Mesenteric fat pad (tissue), 1 donor: ENCODE measurements at places on chromosomes 1 and 21.

DNA sequence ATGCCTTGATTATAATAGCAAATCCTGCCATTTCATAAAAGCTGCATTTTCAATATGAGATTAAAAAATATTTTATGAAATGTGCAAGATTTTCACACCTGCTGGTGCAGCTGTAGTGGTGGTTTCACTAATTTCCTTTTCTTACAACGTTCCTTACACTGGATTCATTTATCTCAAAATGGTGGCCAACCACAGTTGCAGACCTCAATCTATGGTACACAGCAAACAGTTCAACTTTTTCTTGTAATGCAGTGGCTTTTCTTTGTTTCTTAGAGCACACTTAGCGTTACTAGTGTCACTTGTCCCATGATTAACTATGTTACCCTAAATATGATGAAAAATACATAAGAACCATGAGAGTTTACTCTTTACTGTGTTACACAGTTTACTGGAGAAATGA is 32.7 kb downstream of the FCER1A start:
- no peak for DNase-seq

DNA sequence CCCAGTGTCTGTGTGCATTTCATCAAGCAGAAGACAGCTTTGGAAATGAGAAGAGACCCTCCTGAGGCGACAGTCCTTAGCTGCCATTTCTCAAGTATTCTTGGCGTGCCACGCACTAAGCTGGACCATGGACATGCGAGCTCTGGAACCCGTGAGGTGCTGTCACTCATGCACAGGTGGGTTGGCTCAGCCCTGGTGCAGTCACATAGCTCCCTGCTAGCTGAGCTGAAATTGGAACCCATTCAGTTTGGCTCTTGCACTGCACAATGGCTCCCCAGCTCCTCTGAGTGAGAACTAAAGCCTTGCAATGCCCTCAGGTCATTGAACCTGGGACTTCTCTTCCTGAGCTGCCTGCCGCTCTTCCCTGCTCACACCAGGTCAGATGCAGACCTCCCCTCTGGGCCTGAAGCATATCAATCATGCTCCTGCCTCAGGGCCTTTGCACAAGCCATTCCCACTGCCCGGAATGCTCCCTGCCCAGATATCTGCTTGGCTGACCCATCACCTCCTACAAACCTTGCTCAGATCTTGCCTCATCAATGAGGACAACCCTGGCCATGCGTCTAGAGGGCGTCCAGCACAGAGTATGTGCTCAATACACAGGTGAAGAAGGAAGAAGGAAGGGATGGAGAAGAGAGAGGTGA is 6.3 kb upstream of the SRARP start:
- no peak for DNase-seq

DNA sequence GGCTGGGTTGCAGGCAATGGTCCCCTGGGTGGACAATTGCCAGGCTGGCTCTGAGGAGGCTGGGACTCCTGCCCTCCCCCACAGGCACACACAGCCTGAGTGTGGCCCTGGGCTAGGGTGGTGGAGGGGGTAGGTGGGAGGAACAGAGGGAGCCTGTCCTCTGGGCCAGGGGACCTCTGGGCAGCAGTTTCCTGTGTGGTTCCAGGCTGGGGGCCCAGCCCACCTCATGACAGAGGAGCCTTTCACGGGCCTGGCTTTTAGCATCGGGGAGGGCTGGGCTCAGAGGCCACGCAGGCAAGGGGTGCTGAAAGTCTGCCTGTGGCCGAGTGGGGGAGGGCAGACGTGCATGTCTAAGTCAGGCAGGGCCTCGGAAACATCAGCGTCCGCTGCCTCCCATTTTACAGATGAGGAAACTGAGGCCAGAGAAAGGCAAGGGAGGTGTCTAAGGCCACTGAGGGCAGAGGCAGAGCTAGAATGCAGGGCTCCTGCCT is 7.0 kb downstream of the EXTL1 start:
- DNase-seq: no peak

DNA sequence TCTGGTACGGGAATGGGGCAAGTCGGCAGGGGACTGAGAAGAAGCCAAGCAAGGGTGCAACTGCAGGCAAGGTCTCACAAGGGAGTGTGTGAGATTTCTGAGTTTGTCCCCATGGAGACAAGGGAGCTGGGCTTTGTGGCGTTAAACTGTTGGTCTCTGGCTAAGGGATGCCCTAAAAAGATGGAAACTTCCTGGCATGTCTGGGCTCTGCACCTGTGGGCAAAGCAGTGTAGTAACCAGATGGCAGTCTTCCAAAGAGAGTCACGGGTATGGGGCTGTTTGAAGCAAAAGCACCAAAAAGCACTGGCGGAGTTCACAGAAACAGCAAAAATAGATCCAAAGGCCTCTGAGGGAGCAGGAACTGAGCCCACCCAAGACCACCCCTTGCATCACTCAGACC is 104.8 kb upstream of the SLC44A3 start:
- DNase-seq: no peak

- DNase-seq: no peak
These were observed 131.0 kb downstream of the TGFBR3 start for GRCh38 chr1:91754816-91755580.

GRCh38 chr1:6370006-6370405 is 23.6 kb downstream of the ACOT7 start:
- DNase-seq: no peak

DNA sequence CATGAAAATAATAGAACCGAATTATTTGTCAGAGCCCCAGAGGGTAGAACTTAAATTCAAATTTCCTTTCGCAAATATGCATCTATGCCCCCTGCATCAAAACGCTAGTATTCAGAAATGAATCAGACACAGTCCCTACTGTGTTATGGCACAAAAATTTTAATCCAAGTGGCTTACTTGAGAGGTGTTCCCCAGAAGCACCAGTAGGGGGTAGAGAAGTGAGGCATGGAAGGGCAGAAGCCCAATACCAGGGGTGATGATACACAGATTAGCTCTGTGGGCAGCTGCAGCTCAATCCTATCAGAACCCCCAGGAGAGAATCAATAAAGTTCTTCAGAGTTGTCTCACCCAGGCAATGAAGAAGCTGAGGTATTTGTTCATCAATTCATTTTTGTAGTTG is 342.2 kb downstream of the OMA1 start:
- no peak for DNase-seq

GRCh38 chr1:27400082-27400962 is 7.9 kb downstream of the GPR3 start:
- no peak for DNase-seq

DNA sequence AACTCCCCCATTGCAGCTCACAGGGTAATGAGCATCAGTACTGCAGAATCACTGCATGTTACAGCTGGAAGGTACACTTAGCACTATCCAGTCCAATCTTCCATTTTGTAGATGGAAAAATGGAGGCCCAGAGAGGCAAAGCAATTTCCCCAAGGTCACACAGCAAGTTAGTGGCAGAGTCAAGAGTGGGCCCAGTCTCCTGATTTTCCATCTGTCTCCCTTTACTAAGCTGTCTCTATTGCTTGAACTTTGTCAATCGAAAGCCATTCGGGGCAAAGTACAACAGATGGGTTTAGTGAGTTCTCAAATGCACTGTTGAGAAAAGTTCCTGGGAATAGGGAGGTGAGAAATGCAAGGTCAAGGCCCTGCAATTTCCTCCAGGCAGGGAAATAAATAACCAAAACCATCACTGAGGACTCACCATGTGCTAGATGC is 50.4 kb upstream of the IFFO2 start:
- no peak for DNase-seq

- DNase-seq: no peak
These were observed 32.2 kb upstream of the ZNF326 start for GRCh38 chr1:89962742-89963075.

- DNase-seq: no peak
These were observed 120.4 kb downstream of the EDEM3 start for GRCh38 chr1:184634296-184634695.

- DNase-seq: peak; percentile 77
These were observed 52.4 kb downstream of the NAV1 start for GRCh38 chr1:201591348-201591747.

GRCh38 chr1:157357111-157357510 is 195.2 kb downstream of the FCRL5 start:
- no peak for DNase-seq

DNA sequence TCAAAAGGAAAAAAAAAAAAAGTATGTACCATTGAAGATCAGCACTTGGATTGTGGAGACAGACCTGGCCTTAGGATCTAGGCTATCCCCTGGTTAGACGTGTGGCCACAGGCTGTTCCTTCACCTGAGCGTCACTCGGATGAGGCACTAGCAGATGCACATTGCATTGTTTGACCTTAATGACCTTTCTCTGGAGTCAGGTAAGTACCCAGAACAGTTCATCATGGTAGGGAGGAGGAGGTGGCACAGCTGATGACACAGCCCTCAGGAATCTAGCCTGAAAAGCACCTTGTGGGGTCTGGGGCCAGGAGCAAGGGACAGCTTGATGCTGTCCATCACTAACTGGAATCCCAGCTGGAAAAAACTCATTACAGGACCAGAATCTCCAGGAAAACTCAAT is 21.2 kb downstream of the NECAP2 start:
- no peak for DNase-seq

DNA sequence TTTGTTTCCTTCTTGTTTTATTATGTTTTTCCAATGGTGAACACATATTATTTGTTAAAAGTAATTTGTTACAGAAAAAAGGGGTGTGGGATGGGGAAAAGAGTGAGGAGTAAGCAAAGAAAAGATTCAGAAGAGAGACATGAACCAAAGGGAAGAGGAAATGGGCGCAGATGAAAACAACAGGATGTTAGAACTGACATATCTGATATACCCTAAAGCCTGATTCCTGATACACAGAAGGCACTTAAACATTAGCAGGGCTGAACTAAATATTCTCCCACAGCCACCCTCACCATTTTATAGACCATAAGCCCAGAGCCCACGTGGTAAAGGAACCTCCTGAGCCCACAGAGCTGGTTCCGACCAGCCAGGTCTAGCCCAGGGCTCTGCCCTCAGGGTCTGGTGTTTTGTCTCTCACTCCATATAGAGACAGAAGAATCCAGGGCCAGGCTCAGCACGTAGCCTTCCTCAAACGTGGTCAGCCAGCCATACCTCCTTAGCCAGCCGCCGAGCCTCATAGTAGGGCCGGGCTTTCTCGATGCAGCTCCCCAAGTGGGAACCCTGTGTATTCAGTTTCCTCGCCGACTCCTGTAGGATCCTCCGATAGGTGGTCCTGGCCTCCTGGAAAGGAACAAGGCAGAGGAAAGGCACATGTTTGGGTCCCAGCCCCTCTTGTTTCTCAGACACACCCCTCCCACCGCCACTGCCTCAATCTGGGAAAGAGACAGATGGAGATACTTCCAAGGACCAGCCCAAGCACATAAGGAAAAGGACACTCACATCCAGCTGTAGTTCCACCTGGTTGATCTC is 9.5 kb downstream of the SH3BP5L start:
- peak; percentile 65 for DNase-seq

DNA sequence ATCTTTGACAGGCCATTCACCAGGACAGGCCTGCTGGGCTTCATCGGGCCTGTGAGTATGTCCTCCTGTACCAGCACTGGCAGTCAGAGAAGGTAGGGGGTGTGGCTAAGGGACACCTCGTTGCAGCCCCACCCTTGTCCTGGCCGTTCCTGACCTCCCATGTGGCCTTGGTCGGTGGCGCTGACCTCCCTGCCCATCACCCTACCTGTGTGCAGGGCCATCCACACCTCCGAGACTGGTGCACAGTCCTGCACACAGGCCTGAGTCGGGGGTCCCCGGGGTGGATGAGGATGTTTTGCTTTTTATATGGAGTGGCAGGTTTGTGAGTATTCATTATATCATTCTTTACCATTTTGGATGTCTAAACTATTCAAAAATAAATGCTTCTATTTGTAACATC is 59.0 kb downstream of the S100B start:
- no peak for DNase-seq

GRCh38 chr1:45730075-45730779 is 20.2 kb downstream of the IPP start:
- DNase-seq: no peak

DNA sequence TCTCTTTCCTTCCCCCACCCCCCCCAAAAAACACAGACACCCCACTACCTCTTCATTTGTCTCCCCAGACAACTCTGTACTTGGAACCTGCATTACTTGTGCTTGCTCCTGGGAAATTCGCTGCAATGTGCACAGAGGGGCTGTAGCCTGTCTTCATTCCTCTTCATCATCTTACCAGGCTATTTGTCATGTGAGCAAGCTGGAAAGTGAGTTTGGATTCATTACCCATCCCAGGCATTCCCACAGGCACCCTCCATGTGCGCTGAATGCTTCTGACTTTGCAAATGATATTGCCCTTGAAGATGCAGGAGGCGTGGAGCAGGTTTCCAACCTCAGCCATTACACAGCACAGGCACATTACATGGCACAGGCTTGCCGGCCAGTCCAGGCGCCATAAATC is 494.9 kb downstream of the KIF26B start:
- DNase-seq: no peak

DNA sequence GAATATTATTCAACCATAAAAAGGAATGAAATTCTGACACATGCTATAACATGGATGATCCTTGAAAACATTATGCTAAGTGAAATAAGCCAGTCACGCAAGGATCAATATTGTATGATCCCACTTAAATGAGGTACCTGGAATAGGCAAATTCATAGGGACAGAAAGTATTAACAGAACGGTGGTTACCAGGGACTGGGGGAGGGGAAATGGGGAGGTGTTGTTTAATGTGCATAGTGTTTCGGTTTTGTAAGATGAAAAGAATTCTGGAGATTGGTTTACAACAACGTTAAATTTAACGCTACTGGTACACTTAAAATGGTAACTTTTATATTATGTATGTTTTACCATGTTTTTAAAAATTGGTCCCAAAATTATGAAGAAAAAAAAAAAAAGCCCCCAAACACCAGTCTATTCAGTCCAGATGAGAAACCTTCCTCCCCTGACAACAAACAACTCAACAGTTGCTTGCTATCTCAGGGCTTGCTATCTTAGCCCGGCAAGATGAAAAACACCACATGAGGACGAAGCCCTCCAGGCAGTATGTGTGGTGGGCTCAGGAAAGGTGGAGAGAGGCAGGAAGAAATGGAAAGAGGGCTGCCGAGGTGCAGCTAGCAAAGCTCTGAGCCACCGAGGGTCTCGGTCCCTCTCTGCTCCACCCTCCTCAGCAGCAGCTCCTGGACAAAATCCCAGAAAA is 8.5 kb downstream of the NUAK2 start:
- no peak for DNase-seq

DNA sequence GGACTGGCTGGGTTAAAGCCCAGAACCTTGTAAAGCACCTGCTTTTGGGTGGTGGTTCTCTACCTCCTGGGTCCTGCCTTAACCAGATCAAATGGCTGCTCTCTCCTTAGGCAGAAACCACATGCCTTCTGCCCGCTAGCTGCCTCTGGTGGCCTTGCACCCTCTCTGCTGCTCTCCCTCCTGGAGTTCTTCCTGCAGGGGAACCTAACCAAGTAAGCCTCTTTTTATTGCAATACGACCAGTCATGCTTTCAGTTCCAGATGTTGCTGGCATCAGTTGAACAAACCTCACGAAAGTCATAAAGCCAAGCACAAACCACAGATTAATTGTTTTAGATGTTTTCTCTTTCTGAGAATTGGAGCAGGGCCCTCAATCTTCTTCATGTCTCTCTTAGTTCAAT is 118.9 kb downstream of the GDAP2 start:
- no peak for DNase-seq
